ENCODE measurements at places on chromosomes 1 and 21. TPM values are rescaled to one million over a fixed set of nuclear protein-coding genes. Genes with fewer than 3 reads are reported as not detected.

- no peak for DNase-seq
These were observed 151.6 kb downstream of the CNIH3 start for GRCh38 chr1:224767676-224768075.

GRCh38 chr1:215192306-215192705, 109.8 kb downstream of the KCNK2 start:
- no peak for DNase-seq

SPRR2E gene
- not detected for total RNA-seq

DNA sequence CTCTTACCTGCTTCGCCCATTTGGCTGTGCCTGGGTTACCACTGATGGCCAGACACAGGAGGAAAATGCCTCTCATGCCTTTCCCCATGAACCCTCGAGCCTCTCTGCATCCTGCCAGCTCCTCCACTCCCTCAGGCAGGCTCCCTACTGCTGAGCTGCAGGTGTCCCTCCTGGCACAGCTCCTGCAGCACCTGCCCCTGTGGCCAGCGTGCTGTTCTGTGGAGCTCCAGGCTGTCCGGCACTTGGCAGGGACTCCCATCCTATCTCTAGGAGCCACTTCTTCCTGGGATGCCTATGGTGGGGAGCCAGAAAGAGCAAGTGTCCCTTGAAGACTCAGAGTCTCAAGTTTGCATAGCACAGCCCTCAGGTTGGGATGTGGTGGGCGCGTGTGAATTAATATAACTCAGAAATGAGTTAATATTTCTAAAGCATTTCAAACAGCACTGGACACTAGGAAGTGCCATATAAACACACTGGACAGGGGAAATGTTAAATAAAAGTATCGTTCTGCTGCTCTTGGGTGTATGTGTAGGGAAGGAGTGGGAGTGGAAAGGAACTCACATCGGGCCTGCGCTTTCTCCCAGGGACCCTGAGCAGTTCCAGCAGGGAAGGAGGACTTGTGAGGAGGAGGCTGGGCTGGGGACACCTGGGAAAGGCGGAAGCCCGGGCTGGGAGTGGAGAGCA, 2.7 kb downstream of the LRRC71 start:
- no peak for DNase-seq

- no peak for DNase-seq
These were observed at the start of gene KNCN for GRCh38 chr1:46551597-46552095. Gene KNCN (minus strand): TSS chr1:46551647. CDS start chr1:46551215, 432 bp downstream.

DNA sequence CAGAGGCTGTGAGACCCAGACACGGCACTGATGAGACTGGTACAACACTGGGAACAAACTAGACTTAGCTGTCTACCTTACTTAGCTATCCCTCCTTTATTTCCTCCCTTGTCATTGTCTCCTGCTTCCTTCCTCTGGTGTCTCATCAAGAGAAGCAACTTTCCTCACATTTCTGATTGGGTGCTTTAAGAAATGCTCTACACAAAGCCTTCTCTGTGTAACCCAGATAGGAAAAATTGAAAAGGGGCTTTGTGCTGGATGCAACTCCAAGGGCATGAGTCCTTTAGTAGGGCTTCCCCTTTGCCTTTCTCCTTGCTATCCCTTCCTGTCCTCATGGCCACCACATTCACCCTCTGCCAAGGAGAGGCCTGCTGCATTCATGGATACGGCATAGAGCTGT, 274.5 kb downstream of the VAV3 start:
- DNase-seq = no peak

- DNase-seq = no peak
These were observed 736.9 kb upstream of the ADAMTS5 start for GRCh38 chr21:27703791-27704190.

FAAH gene
- 19.0 TPM for total RNA-seq

All from cerebellum (tissue), 4 donors.